ENCODE measurements at places on chromosomes 2 and 18.

DNA sequence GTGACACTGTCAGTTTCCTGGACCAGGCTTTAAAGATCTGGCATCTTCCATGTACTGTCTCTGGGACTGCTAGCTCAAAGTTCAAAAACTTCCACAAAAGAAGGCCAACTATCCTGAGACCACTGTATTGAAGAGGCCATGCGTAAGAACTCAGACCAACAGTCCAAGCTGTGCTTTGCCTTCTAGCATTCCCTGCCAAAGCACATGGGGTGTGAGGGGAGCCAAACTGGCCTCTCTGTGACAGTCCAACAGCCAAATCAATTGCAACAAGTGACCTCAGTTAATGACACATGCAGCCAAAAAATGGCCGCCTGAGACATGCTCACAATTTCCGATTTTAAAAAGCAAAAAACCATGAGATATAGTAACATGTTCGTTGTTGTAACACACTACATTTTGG, 160.3 kb upstream of the CDH19 start:
- DNase-seq = no peak

- DNase-seq = no peak
These were observed 55.5 kb downstream of the RIT2 start for GRCh38 chr18:43060020-43060419.

DNA sequence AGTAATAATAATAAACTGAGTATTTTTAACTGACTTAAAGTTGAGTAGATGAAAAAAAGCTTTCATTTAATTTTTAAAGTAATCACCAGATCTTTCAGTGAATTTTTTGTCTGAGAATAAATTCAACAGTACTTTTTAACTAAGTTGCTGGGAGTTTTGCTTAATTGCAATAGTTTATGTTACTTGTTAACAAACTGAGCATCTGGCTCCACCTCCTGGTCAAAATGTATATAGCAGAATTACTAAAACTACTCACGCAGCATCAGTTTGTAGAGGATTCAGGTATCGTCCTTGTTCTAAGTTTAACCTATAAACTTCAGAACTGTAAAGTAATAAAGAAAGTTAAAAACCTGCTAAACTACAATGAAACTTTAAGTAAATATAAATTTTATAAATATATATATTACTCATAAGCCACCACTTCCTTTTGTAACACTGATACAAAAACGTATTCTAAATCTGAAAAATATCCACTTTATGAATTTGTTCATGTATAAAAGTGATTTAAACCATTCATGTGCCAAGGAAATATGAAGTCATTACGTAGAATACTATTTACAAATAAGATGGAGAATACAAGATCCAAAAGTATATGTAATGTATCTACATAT, 21.3 kb downstream of the NOL10 start:
- DNase-seq = no peak

DNA sequence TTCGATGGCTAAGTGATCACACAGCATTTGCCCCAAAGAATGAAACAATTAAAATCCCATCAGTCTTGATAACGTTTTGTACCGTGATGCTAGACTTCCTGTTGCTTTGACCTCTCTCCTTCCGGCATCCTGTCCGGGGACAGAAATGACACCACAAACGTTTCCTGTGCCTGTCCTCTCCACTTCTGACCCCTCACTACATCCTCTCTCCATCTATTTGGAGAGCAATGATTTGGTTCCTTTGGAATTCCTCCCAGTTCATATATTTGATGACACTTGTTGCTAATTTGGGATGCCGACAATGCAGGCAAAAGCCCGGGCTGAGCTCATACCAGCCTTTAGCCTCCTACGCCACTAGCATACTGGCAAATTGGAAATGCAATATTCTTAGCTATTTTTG, 151.2 kb upstream of the CCDC68 start:
- no peak for DNase-seq

- no peak for DNase-seq
These were observed 582 bp downstream of the RIOK3 start for GRCh38 chr18:23453680-23454058.
